ENCODE measurements at places on chromosomes 13 and 19.

DNA sequence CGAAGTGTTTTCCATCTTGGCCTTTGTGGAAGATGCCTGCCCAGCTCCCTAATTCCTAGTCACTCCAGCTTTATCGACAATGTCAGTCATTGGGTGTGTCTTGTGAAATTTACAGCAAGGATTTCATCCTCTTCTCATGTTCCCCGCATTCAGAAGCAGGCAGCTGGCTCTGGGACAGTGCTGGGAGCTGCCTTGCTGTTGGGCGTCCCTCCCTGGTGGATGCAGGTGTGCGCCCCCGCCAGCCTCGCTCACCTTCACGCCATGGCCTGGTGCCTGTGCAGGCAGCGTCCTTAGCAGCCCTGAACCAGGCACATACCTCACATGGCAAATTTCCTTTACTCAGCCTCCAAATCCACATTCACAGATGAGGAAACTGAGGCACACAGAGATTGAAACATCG, 39.7 kb upstream of the TFDP1 start:
- no peak for DNase-seq

DNA sequence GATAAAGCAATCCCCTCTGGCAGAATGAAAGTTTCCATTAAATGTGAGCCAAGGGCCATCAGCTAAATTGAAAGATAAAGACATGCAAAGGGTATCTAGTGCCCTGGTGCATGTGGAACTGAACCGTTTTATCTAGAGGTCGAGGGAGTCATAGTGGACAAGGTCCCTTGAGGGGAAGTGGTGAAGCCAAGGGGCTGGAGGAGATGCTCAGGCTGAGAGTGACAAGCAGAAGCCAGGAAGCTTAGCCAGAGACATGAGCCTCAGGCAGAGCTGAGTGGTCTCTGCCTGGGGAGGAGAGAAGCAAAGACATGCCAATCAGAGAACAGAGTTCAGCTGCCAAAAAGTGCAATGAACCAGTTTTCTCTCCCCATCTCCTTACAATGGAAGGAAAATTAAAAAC, 68.1 kb upstream of the SLC10A2 start:
- no peak for DNase-seq

DNA sequence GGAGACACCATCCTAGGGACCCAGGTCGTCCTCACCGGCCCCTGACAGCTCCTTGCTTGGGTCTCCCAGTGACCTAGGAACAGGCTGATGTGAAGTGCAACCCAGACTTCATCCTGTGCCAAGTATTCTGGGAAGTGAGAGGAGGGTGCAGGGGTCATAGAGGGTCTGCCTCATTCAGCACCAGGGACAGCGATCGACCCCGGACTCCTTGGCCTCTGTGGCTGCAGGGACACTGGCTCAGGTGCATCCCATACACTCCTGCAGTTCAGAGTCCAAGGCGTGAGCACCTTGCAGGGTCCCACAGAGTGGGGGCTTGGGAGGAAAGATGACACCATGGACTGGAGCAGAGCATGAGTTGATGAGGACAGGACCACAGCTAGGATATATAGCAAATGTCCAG, 10.0 kb upstream of the OR10H2 start:
- no peak for DNase-seq

- DNase-seq: no peak
Observed at GRCh38 chr19:345320-345879, 804 bp upstream of the MIER2 start.

DNA sequence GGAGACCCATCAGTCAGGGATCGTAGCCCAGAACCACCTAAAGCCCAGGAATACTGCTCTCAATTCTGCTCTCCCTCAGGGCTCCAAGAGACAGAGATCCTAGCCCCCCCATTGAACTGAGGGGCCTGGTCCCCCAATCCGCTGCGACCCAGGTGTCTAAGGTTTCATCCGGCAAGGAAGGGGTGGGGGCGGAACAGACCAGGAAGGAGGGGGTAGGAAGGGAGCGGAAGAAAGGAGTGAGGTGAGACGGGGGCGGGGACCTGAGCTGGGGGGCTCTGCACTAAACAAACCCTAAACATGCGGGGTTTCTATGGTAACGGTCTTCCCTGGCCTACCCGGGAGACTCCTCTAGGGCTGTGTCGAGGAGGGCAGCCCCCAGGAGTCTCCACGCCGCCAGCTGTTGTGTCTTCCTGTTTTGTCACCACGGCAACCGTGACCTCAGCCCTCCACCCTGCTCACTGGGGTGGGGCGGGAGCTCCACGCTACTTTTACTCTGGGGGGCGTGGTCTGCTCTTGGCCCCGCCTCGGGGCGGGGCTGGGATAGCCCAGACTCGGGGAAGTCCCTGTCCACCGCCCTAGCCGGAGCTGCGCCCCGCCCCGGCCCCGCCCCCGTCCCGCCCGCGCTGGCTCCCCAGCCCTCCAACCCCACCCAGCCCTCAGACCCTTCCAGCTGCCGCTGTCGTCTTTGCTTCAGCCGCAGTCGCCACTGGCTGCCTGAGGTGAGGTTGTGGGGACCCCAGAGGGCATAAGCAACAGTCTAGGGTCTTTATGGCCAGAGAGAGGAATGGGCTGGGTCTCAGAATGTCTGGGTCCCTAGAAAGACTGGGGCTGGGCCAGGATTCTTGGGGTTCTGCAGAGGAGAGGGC, at the start of gene MYADM:
TSS of gene MYADM (plus strand) at position 659 of the 866 bp plus-strand sequence. CDS start 5,647 bp downstream, outside the sequence.
- DNase-seq: peak; percentile 97

GRCh38 chr13:54989418-54989817, 1960.8 kb downstream of the OLFM4 start:
- DNase-seq: no peak

DNA sequence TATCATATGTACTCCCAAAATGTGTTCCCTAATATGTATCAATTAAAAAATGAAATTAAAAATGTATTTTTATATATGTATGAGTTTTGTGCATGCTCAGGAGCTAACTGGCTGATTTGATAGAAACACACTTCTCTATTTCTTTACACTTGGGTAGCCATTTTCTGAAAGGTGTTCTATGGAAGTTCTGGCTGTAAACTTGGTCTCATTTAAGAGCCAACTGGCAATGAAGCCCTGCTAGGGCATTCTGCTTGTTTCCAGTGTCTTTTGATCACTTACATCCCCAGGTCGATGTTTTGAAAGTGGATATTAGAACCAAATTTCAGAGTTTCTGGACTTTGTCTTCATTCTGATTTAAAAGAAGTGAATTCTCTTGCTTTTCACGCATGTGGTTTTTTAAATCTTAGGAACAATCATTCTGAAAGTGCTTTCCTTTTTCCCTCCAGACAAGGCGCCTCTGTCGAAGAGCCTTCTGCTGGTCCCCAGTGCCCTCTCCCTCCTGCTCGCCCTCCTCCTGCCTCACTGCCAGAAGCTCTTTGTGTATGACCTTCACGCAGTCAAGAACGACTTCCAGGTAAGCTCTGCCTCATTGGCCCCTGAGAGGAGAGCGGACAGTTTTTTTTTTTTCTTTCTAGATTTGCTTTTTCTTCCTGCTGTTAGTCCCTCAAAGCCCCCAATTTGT, 20.1 kb downstream of the GPR18 start:
- DNase-seq: no peak

GRCh38 chr19:58570770-58571574, 2.2 kb downstream of the MZF1 start:
- DNase-seq: no peak

DNA sequence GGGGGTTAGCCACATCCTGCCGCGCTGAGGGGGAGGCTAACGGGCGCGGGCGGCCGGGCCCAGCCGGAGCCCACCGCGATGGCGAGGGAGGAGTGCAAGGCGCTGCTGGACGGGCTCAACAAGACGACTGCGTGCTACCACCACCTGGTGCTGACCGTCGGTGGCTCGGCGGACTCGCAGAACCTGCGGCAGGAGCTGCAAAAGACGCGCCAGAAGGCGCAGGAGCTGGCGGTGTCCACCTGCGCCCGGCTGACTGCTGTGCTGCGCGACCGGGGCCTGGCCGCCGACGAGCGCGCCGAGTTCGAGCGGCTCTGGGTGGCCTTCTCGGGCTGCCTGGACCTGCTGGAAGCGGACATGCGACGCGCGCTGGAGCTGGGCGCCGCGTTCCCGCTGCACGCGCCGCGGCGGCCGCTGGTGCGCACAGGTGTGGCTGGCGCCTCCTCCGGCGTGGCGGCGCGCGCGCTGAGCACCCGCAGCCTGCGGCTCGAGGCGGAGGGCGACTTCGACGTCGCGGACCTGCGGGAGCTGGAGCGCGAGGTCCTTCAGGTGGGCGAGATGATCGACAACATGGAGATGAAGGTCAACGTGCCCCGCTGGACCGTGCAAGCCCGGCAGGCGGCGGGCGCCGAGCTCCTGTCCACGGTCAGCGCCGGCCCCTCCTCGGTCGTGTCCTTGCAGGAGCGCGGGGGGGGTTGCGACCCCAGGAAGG, 692 bp downstream of the RGS9BP start:
- DNase-seq: no peak

DNA sequence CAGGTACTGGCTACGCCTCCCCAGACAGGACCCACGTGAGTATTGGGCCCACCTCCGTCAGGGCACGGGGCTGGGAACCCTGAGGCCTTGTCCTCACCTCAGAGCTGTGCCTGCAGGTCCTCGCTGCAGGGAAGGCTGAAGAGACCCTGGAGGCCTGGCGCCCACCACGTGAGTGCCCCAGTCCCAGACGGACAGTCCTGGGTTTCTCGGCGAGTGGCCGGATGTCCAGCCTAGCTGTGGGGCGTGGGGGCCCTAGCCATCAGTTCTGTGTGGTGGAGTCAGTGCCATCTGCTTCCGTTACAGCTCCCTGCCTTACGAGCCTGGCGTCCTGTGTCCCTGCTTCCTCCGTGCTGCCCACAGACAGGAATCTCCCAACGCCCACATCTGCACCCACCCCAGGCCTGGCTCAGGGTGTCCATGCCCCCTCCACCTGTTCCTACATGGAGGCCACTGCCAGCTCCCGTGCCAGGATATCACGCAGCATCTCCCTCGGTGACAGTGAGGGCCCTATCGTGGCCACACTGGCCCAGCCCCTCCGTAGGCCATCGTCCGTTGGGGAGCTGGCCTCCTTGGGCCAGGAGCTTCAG, 7.8 kb upstream of the OVOL3 start:
- DNase-seq: no peak

DNA sequence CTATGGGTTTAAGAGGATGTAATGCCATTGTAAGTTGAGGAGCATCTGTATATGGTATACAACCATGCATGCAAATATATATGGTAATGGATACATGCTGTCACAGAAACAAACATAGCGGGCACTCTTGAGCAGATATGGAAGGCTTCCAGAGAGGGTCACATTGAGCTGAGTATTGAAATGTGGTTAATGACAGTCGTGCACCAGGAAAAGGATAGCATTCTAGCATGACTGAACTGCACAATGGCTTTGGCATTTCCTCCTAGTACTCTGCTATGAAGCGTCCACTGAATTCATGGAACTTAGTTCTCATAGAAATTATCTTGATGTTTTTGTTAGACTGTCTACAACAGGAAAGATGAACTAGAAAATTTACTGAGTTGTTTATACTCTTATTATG, 25.2 kb downstream of the DGKH start:
- no peak for DNase-seq

- DNase-seq: no peak
Observed at GRCh38 chr19:13099073-13099999, 3.3 kb downstream of the LYL1 start.

Measured in GOT3 (cell line).